Stimulated activated CD8-positive, alpha-beta memory T cell treated with anti-CD3 and anti-CD28 coated beads, Interleukin-4, amount 100 ng/mL, for 4 hours (primary cell): ENCODE measurements at places on chromosomes 5 and 9.

DNA sequence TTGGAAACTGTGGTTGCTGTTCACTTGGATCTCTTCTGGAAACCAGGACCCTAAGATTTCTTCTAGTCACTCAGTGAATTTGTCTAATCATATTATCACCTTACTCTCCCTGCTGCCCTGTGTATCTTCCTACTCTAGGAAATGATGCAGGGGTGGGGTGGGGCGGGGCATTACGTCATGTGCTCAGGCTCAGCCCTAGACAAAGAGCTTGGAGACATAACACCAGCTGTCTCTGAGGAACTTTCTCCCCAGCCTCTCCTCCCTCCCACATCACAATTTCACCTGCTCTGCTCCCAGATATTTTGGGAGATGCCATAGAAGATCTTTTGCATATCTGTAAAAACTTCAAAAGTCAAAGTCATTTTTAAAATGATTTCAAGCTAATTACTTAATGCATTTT, 470.4 kb downstream of the ZSWIM6 start:
- DNase-seq = no peak

DNA sequence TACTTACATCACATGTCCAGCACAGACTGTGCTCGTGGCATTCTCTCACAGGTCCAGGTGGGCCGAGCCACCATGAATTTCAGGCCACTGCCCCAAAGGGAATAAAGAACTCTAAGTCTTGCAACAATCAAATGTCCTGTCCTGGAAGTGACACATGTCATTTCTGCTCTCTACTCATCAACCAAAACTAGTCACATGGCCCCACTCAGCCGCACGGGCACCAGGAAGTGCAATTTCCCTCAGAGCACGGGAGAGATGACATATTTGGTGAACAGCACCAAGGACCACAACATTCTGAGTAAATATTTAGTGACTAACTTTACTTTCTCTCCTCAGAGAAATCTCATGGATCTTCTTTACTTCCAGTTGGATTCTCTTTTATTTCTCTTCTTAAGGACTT, 131.1 kb upstream of the TUT7 start:
- DNase-seq = no peak

GRCh38 chr5:150517272-150518152, 9.6 kb downstream of the NDST1 start:
- DNase-seq = no peak

DNA sequence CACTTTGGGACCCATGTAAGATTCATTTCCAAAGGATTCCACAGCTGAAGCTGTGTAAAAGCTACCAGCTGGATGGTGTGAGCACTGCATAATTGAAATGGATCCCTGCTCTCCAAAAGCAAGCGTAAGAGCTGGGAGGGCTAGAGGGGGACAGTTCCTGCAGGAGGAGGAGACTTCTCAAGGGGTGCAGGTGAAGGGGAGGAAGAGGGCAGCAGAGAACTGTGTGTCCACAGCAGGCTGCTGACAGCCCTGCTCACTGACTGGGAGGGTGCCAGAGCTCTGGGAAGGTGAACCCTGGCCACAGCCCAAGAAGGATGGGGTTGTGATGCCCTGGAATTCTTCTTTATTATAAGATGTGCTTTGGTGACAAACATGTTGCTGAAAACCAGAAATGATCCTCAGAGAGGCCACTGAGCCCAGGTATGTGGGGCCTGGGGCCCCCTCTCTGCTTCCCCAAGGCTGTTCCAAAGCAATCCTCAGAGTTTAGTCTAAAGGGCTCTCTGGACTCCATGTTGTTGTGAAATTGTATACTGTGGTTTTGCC, 112.8 kb upstream of the SLC25A48 start:
- DNase-seq = no peak

- DNase-seq = peak; percentile 77
Observed at GRCh38 chr5:180071531-180072255, at the start of gene RNF130. RNF130 (minus strand) TSS chr5:180071759; CDS start chr5:180071702, 57 bp downstream.

DNA sequence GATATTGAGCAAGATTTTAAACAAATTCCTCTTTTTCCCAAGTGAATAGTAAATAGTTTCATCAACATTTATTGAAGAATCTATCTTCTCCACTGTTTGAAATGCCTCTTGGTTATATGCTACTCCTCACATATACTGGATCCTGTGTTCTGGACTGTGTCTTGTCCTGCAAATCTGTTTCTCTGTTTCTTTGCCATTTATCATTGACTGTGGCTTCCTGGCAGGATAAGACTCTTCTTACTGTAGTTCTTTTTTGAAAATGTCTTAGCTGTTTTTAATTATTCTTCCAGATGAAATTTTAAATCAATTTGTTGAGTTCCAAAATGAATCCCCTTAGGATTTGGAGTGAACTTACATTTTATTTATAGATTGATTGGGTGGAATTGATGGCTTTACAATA, 27.8 kb downstream of the RALGPS1 start:
- no peak for DNase-seq

- DNase-seq = no peak
Observed at GRCh38 chr9:112496074-112496722, 9.6 kb downstream of the KIAA1958 start.

- no peak for DNase-seq
Observed at GRCh38 chr5:179840766-179841165, 17.9 kb downstream of the MRNIP start.

DNA sequence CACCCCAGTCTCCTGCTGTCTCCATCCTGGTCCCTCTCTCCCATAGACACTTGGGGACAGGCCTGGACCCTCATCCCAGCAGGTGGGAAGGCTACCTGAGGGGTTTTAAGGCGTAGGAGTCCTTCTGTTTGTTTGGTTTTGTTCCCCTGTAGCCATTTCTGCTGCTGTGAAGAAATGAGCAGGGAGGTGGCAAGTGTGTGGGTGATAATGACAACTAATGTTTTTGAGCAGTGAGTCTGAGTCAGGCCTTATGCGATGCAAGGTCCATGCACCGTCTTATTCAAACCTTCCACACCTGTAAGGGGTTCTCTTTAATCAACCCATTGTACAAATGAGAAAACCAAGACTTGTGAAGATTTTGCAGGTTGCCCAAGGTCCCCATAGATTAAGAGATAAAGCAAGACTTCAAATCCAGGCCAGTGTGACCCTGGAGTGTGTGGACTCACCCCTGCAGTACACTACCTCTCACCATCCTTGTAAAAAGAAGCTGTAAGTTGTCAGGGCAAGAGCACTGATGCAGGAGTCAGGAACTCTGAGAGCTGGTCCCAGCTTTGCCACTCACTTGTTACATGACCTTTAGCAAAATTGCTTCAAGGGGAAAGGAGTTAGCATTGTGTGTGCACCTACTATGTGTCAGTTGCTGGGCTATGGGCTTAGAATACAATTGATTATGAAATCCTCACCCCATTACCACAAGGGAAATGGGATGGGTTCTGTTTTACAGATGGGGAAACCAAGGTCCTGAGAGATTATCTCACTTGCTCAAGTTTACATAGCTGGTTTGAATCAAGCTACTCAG, 7.6 kb downstream of the PCDH12 start:
- no peak for DNase-seq

DNA sequence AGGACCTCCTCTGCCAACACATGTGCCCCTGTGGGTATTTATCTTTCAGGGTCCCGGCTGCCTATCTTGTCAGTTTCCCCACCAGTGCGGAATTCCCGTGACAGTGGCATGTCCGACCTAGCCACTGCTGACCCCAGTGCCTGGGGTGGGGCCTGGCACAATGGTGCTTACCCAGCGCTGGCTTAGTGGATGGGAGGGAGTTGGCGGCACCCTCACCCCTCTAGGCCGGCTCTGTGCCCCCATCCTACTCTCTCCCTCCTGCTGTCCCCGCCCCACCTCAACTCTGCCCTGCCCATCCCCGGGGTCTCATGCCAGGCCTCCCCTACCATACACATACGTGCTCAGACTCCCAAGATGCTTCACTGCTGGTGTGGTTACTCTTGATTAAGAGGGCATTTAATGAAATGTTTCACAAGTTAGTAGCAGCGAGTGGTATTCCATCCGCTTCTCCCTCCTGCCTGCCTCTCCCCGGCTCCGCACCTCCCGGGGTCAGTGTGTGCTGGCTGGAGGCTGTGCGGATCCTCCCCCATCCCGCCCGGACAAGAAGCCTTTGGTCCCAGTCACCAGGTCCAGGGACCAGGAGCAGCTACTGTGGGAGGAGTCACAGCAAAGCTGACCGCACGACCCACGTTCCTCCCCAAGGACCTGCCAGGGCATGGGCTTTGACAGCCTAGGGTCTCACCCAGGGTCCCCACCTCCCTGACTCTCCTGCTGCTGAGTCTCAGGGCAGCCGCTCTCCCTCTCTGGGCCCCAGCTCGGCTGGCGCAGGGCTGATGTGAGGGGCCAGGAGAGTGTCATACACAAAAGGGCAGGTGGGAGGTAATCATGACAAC, 9.5 kb upstream of the QRFP start:
- no peak for DNase-seq

DNA sequence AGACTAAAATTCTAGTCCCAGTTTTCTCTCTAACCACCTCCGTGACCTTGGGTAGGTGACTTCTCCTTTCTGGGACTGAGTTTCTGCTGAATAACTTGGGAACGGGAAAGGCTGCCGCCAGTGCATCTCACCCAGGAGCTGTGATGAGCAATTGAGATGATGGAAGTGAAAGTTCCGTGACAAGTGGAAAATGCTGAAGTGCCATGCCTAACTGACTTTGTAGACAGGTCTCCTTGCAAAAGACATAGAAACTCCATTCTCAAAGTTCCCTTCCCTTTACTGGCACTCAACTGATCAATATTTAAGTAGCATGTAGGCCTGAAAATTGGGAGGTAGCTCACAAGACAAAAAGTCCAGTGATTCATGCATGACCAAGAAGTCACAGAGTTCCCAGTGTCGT, 6.3 kb upstream of the ADAM19 start:
- no peak for DNase-seq

DNA sequence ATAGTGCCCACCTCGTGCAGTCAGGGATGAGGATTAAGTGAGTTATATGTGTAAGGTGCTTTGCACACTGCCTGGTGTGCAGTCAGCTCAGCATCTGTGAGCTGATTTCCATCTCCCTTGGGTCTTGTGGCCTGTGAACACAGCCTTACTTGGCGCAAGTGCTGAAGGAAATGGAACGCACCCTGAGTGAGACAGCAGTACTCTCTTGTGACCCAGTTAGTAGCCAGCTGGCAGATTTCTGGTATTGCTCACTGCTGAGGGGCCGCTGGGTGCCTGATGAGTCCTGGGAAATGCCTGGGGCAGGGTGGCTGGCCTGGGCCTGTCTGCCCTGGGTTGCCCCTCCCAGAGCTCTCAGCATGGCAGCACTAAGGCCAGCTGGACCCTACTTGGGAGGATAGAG, 90.9 kb upstream of the BOD1 start:
- no peak for DNase-seq

- DNase-seq = no peak
Observed at GRCh38 chr9:119215651-119216050, 153.6 kb downstream of the BRINP1 start.

DNA sequence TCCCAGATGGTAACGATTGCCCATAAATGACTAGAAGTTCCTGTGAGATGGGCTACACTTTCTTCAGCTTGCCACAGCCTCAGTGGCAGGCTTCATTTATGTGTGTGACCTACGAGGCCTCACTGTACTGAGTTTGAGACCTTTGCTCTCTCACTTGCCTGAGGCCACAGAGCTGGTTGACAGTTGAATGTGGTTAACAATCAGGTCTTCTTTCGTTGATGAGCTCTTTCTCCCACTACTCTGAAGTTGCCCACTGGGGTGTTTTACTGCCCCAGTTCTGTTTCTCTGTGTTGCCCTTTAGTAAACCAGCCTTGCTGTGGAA, 70.5 kb downstream of the CYFIP2 start:
- no peak for DNase-seq

- DNase-seq = no peak
Observed at GRCh38 chr5:134092875-134093274, 21.6 kb upstream of the TCF7 start.

- DNase-seq = no peak
Observed at GRCh38 chr9:109912726-109913460, 132.9 kb downstream of the PALM2AKAP2 start.

GRCh38 chr5:95878417-95879323, 56.1 kb upstream of the GLRX start:
- no peak for DNase-seq

DNA sequence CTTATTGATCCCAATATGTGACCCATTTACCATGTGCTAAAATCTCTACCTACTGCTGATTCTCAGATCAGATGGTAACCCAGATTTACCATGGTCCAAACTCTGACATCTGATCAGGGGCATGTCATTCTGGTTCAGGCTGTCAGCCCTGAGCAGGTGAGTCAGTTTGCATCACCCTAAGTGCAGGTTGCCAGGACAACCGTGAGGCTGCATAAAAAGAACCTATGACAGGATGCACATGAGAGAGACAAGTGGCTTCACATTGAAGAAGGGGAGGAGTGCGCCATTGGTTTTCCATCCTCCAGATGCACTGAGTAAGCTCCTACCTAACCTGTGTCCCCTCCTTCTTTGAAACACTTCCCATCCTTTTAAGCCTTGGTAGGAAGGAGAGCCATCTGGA, 801 bp upstream of the PRSS3 start:
- DNase-seq = no peak

DNA sequence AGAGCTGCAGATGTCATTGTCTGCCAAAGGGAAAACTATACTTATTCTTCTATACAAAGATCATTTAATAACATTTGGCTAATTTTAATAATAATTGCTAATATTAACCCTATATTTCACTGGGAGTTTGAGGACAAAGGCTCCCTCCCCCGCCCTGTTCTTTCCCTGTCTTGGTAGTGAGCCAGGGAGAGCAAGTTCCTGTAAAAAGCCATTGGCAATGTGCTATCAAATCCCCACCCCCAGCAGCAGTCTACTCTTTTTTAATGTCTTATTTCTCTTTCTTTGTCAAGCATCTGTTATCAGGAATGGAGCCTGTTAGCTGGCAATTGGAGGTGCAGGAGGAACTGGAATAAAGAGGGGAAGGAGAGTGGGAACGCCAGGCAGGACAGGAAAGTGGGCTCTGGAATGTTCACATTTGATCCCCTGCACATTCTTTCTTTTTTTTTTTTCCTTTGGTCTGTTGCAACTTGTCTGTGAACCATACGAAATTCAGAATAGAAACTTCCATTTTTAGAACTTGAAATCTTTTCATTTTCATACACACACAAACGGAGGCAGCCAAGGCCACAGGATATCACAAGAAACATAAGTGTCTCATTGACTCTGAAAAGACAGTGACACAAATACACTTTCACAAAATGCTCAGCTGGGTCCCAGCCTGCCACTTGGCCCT, 664.8 kb upstream of the ZNF608 start:
- no peak for DNase-seq

DNA sequence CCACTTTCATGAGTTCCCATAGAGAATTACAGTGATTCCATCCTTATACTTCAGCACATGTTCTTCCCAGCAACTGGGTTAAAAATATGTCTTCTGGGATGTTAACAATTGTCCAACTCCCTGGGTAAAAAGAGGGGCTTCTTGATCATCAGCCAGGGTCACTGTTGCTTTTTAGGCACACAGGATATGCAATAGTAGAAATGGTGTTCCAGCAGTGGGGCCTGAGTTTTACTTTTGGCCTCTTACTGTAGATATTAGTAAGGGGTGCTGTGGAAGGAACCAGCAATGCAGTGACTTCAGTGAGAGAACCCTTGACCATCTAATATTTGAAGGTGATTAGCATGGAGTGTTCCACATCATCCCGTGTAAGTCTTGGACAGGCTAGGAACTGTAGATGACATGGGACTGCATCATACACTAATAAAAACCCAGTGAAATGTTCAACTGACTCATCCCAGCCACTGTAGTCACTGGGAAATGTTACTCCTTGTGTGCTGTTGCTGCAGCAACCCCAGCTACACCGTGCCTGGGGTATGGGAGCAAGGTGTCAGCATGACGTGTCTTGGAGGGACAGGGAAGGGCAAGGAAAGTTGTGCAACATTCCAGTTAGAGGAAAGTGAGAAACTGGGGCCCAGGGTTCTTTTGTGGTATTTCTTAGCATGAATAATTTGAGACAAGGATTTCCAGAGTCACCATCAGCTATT, 610.9 kb downstream of the RAB3C start:
- no peak for DNase-seq
